ENCODE measurements at places on chromosomes 5 and 9.

DNA sequence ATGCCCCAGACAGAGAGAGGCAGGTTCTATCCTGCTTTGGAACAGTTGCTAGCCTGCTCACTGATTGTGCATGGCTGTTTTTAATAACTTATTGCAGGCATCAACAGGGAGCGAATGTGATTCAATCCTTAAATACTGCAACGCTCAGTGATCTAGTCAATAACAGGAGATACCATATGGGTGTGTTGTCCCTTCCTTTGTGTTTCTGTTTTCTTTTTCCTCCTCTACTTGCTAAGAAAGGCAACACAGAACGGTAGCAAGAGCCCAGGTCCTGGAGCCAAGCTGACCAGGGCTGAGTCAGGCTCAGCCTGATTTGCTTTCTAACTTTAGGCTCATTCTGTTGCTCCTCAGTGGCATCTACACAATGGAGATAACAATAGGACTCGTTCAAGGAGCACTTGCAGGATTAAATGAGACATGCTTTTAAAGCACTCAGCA is 98.6 kb upstream of the EQTN start:
- DNase-seq = no peak

- DNase-seq = no peak
Measured at GRCh38 chr9:27572061-27572460, 1.2 kb downstream of the C9orf72 start.

DNA sequence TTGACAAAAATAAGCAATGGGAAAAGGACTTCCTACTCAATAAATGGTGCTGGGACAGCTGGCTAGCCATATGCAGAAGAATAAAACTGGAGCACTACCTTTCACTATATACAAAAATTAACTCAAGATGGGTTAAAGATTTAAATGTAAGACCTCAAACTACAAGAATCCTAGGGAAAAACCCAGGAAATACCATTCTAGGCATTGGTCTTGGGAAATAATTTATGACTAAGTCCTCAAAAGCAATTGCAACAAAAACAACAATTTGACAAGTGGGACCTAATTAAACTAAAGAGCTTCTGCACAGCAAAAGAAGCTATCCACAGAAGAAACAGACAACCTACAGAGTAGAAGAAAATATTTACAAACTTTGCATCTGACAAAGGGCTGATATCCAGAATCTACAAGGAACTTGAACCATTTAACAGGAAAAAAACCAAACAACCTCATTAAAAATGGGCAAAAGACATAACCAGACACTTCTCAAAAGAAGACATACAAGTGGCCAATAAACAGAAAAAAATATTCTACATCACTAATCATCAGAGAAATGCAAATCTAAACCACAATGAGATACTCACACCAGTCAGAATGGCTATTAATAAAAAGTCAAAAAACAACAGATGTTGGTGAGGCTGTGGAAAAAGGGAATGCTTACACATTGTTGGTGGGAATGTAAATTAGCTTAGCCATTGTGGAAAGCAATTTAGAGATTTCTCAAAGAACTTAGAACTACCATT is 75.2 kb upstream of the CPEB4 start:
- no peak for DNase-seq

DNA sequence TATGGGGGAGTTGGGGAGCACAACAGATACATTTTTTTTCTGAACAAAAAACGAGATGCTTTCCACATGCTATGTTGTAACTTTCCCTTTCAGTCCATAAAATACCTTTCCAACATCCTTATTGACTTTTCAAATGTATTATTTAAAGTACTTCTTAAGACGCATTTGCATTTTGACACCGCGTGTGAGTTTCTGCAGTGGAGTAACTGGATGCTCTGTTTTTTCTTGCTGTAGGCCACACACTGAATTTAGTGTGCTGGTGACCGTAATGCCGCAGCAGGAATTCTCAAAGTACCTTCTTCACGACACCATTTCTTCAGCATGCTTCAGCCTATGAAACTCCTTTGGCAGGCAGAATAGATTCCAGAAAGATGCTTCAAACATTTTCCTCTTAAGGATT is 14.3 kb upstream of the EPB41L4B start:
- no peak for DNase-seq

- no peak for DNase-seq
Measured at GRCh38 chr5:862367-863243, 11.8 kb upstream of the ZDHHC11 start.

DNA sequence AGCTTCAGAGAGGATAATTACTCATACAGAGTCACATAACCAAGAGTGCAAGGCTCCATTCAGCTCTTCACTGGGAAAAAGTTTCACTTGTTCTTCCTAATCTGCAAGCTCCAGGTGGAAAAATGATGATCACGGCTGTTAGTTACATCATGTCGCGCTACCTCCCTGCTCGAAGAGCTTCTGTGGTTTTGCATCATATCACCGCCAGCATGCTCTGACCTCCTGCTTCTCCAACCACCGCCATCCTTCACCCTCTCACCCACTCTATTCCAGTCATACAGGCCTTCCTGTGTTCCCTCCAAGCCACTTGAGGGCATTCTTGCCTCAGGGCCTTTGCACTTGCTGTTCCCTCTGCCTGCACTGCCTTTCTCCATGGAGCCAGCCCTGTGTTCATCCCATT is 47.1 kb downstream of the COL27A1 start:
- DNase-seq = no peak

- no peak for DNase-seq
Measured at GRCh38 chr5:4758550-4758949, 381.6 kb upstream of the ADAMTS16 start.

DNA sequence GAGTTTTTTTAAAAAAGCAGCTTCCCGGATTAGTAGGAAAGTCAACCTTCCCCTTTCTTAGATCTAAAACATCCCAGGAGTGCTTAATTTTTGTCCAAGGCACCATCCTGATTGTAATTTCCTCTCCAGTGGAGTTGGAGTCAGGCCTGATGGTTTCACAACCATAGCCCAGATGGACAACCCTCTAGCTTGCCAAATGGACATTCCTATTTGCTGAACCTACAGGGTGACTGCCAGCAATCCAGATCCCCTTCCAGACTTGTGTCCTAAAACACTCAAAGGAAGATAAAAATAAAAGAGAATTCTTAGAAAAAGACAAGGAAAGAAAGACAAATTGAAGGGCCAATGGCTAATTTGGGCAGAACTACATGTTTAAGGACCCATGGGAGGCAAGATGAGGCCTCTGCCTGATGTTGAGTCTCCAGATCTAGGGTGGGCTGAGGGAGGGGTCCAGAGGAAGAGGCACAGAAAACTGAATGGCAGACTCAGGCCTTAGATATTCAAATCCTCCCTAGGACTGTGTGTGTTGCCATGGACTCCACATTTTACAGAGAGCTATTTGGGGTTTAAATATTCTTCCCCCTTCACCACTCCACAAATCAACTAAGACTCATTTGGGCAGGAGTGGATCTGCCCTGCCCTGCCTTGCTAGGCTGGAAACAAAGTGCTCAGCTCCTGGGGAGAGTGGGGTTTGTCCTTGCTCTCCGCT is 38.5 kb upstream of the SLC44A1 start:
- no peak for DNase-seq

DNA sequence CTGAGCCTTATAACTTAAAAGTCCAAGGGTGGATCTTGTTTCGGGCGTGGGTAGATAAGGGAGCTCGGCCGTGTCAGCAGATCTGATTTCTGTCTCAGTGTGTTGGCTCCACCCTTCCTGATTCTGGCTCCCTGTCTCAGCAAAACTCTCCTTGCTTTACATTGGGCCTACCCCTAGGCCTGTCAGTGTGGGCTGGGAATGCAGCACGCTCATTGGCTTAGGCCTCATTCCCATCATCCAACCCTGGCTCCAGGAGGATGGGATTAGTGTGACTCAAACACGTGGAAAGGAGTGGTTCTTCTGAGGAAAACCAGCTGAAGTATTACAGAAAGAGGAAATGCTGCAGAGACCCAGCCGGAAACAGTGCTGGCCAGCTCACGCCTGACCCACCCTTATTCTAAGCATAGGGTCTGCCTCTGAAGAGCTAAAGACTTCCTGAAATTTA is 59.9 kb downstream of the ZFAND5 start:
- peak; percentile 98 for DNase-seq

- no peak for DNase-seq
Measured at GRCh38 chr5:54294097-54294667, 16.2 kb downstream of the ARL15 start.

GRCh38 chr5:171738501-171738900 is 47.1 kb upstream of the SMIM23 start:
- no peak for DNase-seq

DNA sequence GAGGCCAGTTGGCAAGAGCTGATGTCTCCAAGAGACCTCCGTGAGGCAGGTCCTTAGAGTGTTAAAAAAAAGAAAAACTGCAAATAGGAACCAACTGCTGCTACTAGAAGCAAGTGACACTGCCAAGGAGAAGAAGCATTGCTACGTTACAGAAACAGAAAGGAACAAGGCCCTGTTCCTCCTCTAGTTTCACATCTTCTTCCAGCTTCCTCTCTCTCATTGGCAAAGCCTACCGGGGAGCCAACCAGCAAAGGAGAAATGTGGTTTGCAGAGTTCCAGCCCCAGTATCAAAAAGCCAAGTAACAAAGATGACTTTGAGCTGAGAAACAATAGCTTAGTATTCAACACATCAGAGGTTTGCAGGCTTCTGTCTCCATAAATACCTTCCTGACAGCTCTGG is 145.9 kb downstream of the PRELID2 start:
- DNase-seq = no peak

DNA sequence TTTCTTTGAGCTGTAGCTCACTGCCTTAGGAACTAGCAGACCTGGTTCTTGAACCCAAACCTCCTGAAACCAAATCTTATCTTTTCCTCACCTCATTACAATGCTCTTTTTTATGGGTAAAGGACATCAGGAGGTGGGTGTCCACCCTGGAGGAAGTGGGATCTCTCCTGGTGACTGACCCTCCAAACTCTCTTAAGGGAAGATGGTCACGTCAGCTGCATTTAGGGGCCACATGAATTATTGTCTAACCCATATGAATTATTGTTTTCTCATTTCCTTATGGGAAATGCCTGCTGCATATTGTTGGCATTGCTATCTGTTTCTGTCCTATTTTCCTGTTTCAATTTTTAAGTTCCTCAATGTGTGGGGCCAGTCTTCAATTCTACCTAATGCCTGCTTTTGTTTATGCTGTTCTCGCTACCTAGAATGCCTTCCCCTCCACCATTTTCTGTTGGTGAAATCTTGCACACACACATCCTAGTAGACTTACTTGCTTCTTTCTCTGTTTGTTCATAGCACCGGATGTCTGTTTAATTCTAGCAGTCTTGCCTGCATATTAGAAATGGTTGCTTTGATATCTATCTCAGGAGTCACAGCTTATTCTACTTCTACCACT is 22.0 kb upstream of the SPINK1 start:
- no peak for DNase-seq

DNA sequence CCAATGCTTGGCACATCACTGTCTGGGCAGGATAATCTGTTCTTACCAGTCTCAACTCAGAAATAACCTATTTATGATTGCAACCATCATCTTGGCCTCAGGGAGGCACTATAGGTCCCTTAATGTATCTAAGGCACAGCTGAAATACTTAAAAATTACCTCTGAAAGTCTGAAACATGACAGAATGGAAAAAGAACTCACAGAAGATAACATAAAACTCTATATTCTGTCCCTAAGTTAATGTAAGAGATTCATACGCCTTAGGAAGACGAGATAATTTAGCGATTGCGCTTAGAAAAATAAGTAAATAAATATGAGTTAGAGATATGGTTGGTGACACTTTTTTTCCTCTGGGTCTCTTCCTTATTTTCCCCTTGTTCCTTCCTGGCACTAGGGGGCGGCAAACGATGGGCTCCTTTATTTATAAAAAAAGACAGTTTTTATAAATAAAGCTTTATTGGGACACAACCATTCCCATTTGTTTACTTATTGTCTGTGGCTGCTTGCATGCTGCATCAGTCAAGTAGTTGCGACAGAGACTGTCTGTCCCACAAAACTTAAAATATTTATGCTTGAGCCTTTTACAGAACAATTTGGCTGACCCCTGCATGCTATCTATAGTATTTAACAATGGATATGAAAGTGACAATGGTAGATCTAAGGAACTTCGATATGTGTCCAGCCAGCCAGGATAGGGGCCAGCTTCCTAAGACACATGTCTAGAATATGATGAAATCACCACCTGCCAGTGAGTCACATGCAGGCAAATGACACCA is 79.6 kb downstream of the PDE4D start:
- peak; percentile 54 for DNase-seq

Data from GF-D8 (cell line).